ENCODE measurements at places on chromosomes 3 and 15.
A peak's percentile ranks its signal among the peaks of the same experiment; 100 is the strongest.

- peak; percentile 2 for DNase-seq
Measured at GRCh38 chr3:20772869-20773268, 586.9 kb upstream of the SGO1 start.

GRCh38 chr3:94114666-94115065 lies 51.8 kb downstream of the NSUN3 start:
- no peak for DNase-seq

DNA sequence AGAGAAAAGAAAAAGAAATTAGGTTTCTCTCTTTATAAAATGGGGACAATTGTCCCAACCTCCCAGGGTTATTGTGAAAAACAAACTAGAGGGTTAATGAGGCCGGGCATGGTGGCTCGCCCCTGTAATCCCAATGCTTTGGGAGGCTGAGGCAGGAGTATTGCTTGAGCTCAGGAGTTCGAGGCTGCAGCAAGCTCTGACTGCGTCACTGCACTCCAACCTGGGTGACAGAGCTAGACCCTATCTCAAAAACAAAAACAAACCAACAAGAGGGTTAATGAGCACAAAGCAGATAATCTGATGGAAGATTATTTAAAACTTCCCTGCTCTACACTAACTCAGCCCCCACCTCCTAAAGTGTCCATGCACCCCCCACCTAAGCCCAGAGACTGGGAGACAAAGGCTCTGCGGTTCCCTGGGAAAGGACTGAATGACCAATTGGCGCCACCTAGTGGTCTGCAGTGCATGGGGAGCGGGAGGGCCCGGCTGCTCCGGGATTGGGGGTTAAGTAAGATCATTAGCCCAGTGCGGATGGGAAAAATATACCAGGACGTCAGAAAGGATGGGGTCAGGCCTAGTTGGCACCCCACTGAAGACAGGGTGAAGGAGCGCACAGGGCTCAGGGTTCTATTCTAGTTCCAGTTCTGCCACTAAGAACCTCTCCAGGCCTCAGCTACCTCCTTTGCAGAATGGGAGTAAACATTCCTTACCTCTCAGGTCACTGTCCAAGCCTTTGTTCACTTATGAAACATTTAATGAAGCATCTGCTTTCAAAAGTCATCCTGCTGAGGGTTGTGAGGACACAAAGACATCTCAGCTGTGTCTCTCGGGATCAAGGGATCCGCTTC lies 15.6 kb downstream of the PIF1 start:
- peak; percentile 64 for DNase-seq

DNA sequence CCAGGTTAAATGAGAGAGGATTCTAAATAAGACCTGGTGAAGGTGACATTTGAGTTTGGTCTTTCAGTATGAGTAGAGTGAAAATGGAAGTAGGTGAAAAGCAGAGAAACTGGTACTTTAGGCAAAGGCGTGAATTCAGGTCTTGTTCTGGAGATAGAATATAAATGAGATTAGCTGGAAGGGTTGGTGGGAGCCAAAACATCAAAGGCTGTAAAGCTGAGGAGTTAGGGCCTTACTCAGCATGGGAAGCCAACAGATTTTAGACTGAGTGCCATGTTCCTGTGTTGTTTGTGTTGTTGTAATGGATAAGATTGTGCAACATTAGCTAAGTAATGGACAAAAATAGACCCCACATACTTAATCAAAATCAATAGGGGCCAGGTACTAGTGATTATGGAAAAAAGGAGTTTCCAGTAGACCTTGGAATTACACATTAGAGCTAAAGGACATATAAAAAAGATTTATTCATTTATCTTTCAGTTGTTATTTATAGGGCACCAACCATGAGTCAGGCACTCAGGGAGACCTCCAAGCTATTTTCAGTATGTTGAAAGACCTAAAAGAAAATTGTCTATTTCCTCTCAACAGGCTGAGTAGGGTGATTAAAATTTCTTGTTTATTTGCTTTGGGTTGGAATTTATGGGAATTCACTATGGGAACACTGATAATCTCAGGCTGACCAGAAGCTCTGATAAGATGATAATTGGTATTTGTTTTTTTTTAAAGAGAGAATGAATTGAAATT lies 20.8 kb downstream of the ARL14 start:
- DNase-seq = peak; percentile 17

DNA sequence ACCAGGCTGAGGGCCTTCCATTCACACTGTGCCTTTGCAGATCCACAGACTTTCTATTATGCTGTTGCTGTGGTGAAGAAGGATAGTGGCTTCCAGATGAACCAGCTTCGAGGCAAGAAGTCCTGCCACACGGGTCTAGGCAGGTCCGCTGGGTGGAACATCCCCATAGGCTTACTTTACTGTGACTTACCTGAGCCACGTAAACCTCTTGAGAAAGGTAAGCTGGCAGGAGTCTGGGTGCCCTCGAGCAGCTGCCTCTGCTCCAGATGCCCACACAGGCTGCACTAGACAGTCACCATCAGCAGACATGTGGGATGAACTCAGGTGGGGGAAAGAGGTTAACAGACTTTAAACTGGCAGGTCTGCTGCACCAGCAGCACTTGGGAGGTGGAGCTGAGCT lies 8.3 kb downstream of the TF start:
- no peak for DNase-seq

DNA sequence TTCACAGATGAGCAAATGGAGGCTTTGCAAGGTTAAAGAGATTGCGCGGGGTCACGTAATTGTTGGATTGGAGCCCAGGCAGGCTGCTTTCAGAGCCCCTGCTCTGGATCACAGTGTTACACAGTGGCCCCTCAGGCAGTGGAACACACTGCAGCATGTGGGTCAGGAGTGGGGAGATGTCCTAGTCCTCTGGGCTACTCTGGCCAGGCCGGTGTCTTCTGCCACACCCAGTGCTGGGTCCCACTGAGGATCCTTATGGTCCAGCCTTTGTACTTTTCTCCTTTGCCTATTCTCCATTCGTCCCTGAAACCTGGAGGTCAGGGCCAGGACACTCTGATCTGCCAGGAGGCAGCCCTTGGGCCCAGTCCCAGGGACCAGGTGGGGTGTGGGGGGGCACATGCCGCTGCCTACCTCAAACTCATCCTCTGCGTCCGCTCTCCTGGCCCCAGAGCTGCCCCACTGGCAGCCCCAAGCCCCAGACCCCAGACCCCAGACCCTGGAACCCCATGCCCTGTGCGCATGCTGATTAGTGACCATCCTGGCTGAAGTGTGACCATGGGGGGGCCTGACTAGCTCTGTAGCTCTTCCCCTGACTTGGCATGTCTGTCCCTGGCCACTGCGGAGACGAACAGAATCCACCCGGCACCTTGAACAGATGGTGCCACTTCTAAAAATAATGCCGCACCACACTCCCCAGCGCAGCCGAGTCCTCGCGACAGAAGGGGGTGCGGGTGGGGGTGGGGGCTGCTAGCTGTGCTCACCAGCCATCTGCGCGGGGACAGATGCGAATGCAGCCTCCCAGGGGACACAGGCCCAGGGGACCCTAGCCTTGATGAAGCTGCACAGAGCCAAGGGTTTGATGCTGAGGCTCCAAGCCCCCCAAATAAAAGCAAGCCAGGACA lies 41.6 kb downstream of the ATP2B2 start:
- no peak for DNase-seq

DNA sequence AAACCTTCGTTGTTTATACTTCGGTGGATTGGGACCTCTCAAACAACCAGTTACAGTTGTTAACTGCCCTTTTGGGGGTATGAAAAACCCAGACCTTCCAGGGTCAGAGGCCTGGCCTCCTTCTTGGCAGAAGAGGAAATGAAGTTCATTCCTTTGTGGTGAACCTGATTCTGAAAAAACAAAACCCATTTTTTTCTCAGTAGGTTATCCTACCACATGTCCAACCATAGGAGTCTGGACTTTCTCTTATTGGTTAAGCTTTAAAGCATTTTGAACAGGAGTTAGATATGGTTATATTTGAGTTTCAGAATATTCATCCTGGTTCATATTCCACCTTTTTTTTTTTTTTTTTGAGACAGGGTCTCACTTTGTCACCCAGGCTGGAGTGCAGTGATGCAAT lies 7.2 kb upstream of the LACTB start:
- no peak for DNase-seq

- DNase-seq = no peak
Measured at GRCh38 chr3:108835101-108835500, 12.5 kb downstream of the TRAT1 start.

DNA sequence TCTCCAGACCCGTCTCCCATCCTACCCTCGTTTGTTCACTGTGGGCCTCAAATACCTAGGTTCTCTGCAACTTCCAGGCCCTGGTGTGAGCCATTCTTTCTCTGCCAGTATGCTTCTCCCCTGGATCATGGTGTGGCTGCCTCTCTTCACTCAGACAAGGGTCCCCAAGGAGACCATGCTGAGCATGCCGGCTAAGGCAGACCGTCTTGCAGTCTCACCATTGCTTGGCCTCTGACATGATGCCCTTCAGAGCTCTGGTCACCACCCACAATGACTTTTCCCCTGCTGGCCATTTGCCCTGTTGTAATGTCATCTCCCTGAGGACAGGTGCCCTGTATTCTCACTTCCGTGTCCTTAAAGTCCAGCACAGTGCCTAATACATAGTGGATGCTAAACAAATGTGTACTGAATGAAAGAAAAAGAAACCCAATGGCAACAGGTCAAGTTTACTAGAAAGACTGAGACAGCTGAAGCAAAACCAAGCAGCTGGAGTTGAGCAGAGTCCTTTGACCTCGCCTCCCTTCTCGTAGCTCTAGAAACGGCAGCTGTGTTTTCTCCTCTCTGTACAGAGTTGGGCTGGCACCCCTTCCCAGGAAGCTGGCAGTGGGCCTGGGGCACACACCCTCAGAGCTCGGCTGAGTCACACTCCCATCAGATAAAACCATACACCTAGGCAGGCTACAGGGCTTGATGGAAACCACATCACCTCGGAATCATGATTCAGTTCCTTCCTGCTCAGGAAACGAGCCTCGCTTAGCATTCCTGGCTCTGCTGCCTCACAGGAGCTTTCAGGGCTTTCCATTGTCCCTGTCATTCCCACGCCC lies 8.6 kb downstream of the TLR9 start:
- peak; percentile 76 for DNase-seq

DNA sequence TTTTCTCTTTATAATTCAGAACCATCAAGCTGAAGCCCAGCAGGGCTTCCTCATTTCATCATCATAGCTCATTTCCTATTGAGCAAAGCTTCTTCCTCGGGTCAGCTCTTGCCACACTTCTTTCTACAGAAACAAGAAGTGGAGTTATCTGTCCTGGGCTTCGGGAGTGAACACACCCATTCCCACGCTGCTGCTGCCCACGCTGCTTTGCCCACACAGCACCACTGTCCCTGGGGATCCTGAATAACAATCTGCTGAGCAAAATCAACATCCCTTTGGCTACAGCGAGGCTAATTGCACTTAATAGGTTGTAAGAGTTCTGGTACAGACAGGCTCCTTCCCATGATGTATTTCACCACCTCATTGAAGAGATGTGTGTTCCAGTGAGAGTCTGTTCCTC lies 23.7 kb downstream of the CEP19 start:
- peak; percentile 48 for DNase-seq
